D721Med (cell line): ENCODE measurements at places on chromosomes 3 and 15.

GRCh38 chr3:146449076-146449475 lies 20.3 kb downstream of the PLSCR2 start:
- no peak for DNase-seq

- no peak for DNase-seq
These were observed 50.9 kb upstream of the CHRNB4 start for GRCh38 chr15:78691851-78692421.

DNA sequence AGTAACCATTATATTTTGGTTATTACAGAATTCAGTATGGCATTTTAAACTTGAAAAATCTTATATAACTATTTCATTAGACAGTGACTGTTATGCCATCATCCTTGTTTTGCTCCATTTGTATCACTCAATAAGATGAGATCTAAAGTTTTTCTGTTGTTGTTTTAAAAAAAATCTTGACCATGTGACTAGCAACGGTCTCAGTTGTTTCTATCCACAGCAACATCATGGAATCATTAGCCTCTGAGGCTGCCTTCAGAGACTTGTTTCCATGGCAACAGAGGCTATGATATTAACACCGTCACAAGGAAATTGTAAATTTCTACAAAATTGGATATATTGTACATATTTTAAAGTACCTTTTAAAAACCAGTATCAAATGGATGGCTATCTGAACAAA lies 129.8 kb downstream of the DLG1 start:
- DNase-seq, result no peak

GRCh38 chr3:138898301-138898700 lies 48.6 kb downstream of the FOXL2 start:
- no peak for DNase-seq

DNA sequence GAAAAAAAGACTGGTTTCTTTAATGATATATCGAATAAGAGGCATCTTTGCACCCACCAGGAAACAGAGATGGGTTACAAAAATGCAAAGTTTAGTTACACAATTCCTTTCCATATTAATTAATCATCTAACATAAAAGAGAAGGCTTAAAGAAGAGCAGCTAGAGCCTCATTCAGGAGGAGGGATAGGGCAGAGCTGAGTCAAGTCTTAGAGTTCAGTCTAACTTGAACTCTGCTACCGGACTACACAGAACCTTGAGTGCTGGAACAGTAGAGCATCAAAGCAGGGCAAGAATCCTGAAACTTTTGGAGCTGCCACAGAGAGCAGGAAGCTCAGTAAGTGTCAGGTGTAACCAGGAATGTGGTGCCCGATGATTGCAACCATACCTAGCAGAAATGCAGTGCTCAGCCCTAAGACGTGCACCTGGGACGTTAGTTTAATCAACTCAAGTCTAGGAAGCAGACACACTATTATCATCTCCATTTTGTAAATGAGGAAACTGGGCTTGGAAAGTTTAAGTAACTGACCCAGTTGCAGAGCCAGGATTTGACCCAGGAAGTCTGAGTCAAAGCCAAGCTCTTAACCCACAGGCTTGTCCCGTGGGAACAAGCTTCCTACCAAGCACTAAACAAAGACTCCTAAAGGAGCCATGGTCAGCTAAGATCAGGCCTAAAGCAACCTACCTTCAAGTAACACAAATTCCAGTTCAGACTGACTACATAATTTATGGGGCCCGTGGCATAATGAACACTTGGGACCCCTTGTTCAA lies 187.4 kb downstream of the FOXP1 start:
- DNase-seq, result no peak

DNA sequence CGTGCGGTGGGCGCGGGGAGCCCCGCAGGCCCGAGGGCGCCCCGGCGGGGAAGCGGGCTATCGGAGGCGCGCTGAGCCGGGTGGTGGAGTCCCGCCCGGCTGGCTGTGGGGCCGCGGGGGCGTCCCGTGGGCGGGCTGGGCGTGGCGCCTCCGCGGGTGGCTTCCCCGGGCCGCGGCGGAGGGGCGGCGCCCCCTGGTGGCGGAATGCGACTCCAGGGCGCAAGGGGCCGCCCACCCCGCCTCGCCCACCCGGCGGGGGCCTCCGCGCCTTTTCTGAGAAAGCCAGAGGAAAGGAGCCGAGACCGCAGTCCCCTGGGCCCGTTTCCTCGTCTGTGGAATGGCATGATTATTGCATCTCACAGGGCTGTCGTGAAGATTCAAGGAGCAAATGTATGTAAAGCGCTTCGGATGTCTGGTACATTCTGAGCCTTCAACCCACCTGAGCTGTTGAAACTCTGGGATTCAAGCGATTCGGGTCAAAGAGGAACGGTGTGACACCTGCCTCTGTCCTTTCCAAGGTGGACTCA lies 31.9 kb upstream of the RAB6B start:
- DNase-seq, result peak; percentile 67

DNA sequence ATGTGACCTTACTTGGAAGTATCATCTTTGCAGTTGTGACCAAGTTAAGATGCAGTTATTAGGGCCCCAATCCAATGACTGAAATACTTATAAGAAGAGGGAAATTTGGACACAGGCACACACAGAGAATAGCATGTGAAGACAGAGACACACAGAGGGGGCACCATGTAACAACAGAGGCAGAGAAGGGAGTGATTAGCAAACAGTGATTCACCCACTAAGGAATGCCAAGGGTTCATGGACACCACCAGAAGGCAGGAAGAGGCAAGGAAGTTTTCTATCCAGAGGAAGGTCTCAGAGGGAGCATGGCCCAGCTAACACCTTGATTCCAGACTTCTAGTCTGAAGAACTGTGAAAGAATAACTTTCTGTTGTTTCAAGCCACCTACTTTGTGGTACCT lies 25.0 kb downstream of the SIDT1 start:
- DNase-seq, result no peak
